Spinal cord (tissue), 10 donors: ENCODE measurements at places on chromosomes 16 and 17. TPM values are rescaled to one million over a fixed set of nuclear protein-coding genes. Genes with fewer than 3 reads are reported as not detected.

- peak overlapping the region; percentile 75 for H3K27ac ChIP-seq
- peaks cover 19% of the 10 kb centered on the region for H3K36me3 ChIP-seq
- peaks cover 39% of the 10 kb centered on the region for H3K4me1 ChIP-seq
- peak; percentile 95 for DNase-seq
Measured at GRCh38 chr17:40224718-40225550, 5.8 kb downstream of the WIPF2 start.

The GPRC5C gene
- total RNA-seq, result 98.7 TPM

GRCh38 chr17:57203040-57203439 is 53.3 kb upstream of the MSI2 start:
- H3K4me1 ChIP-seq, result no peaks in the 10 kb centered on the region
- H3K36me3 ChIP-seq, result no peaks in the 10 kb centered on the region
- no peaks in the 10 kb centered on the region for H3K27me3 ChIP-seq
- H3K4me3 ChIP-seq, result no peak overlapping the region
- no peak for DNase-seq

The TP53TG3 gene
- not detected for total RNA-seq

The TNK1 gene
- total RNA-seq, result 1.5 TPM

- H3K4me3 ChIP-seq, result no peak overlapping the region
- peaks cover 4% of the 10 kb centered on the region for H3K4me1 ChIP-seq
- no peak overlapping the region for H3K27ac ChIP-seq
- H3K36me3 ChIP-seq, result peaks cover 8% of the 10 kb centered on the region
- H3K27me3 ChIP-seq, result no peaks in the 10 kb centered on the region
- no peak for DNase-seq
Measured at GRCh38 chr17:46869975-46870803, 18.8 kb downstream of the WNT9B start.

GRCh38 chr17:828761-829160 is 46.6 kb downstream of the MRM3 start:
- H3K4me1 ChIP-seq, result no peaks in the 10 kb centered on the region
- no peak overlapping the region for H3K27ac ChIP-seq
- no peaks in the 10 kb centered on the region for H3K27me3 ChIP-seq
- DNase-seq, result no peak

DNA sequence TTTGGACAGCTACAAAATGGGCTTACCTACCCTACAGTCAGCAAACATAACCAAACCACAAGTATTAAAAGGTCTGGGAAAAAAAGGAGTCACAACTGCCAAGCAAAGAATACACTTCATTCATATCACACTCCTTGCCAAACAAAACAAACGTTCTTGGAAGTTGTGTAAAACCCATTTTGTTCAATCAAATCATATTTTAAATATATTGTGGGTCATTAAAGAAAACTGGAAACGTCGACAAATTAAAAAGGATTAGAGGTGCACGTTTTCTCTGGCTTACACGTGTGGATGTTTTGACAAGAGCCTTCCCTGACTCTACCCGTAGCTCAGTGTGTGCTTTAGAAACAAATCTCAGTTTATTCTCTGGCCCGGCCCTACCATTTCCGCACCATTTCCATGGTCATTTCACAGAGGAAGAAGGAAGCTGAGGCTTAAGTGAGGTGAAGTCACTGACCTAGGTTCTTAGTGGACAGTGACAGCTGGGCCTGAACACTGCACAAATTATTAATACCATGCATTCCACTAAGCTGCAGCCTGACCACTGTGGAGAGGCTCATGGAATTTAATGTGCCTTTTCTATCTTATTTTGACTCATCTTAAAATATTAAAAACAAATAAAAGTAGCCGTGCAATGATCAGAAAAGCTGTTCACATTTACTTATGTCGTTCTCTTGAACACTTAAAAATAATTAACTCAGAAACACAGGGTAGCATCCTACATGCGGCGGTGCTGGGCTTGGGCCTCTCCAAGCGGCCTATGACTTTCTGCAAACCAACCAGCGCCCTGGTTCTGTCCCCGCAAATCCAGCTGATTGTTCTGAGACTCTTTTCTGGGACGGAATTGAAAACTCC is 968 bp downstream of the CEP112 start:
- H3K27me3 ChIP-seq, result no peaks in the 10 kb centered on the region
- H3K36me3 ChIP-seq, result no peaks in the 10 kb centered on the region
- peaks cover 16% of the 10 kb centered on the region for H3K4me1 ChIP-seq
- peak overlapping the region; percentile 79 for H3K27ac ChIP-seq
- no peak for DNase-seq

DNA sequence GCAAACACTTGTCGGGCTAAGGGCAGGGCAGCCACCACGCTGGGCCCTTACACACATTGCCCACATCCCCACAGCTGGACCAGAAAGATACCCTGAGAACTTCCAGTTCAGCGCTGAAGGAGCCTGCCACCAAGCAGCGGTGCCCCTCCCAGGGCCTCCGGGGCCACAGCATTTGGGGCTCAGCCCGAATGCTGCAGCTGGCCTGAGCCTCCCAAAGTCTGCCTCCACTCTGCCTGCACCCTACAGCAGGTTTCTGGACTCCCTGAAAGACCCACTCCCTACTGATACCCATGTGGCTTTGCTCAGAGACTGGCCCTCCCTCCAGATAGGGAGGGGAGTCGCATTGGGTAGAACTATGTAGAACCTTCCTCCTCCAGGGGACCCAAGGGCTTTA is 1.5 kb downstream of the MCRIP1 start:
- H3K4me3 ChIP-seq, result no peak overlapping the region
- H3K36me3 ChIP-seq, result peaks cover 36% of the 10 kb centered on the region
- H3K4me1 ChIP-seq, result peaks cover 36% of the 10 kb centered on the region
- H3K27me3 ChIP-seq, result no peaks in the 10 kb centered on the region
- H3K27ac ChIP-seq, result no peak overlapping the region

The CENPN gene
- 17.7 TPM for total RNA-seq

DNA sequence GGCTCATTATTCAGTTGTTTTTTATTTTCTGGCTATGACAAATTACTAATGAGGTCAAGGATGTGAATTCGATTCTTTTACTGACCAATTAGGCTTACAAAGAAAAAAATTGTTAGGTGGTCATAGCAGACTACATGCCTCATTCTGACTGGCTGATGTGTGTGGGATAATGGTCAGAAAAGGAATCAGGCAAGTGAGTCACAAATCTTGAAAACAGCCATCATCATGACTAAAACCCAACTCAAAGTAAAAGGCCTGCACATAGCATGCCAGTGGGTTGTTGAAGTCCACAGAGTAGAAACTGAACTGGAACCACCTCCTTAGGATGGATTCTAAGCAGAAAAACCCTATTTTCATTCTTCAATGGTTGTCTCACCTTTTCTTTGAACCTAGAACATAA is 8.6 kb downstream of the RPGRIP1L start:
- H3K27ac ChIP-seq, result no peak overlapping the region
- no peak for DNase-seq
- H3K4me3 ChIP-seq, result no peak overlapping the region
- no peaks in the 10 kb centered on the region for H3K4me1 ChIP-seq
- H3K36me3 ChIP-seq, result peaks cover 12% of the 10 kb centered on the region

DNA sequence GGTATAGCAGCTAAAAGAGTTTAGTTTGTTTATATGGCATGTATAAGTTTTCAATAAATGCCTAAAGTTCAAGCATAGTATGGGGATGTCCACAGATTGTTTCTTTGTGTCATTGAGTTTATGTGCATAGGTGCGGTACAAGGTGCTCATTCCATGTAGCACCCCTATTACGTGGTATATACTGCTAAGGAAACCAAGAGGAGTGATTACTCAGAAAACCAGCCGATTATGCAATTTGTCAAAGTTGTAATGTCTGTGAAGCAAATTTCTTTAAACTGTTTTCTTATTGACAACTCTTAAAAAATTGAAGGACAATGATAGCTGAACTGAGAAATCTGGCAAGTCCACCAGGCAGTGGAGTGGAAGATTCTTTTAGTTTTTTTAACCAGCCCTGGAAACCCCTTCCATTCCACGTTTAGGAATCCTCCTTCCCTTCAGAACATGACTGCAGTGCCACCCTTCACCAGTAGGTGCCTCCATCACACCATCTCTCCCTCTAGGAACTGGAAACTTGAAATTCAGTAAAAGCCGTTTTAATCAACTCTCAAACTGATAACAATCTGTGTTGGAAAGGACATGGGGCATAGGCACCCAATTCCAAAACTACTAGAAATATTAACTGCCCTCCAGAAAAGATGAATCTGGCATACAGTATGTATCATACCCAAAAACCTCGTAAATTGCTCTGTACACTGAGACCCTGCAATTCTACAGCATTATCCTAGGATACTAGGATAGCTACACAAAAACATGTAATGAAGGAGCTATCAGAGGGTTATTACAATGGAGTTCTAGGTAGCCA is 43.5 kb downstream of the REXO5 start:
- DNase-seq, result peak; percentile 92
- no peaks in the 10 kb centered on the region for H3K27me3 ChIP-seq

- H3K36me3 ChIP-seq, result peaks cover 88% of the 10 kb centered on the region
- no peak for DNase-seq
- H3K4me1 ChIP-seq, result peaks cover 16% of the 10 kb centered on the region
Measured at GRCh38 chr16:27228621-27229501, 25.5 kb downstream of the KDM8 start.

- peaks cover 31% of the 10 kb centered on the region for H3K36me3 ChIP-seq
- peak overlapping the region; percentile 93 for H3K4me3 ChIP-seq
- H3K27ac ChIP-seq, result peak overlapping the region; percentile 76
Measured at GRCh38 chr17:4796552-4796920, 572 bp downstream of the PSMB6 start.

- no peaks in the 10 kb centered on the region for H3K27me3 ChIP-seq
- peaks cover 8% of the 10 kb centered on the region for H3K4me1 ChIP-seq
- DNase-seq, result no peak
- no peaks in the 10 kb centered on the region for H3K36me3 ChIP-seq
Measured at GRCh38 chr17:78537217-78537860, 39.9 kb downstream of the DNAH17 start.

DNA sequence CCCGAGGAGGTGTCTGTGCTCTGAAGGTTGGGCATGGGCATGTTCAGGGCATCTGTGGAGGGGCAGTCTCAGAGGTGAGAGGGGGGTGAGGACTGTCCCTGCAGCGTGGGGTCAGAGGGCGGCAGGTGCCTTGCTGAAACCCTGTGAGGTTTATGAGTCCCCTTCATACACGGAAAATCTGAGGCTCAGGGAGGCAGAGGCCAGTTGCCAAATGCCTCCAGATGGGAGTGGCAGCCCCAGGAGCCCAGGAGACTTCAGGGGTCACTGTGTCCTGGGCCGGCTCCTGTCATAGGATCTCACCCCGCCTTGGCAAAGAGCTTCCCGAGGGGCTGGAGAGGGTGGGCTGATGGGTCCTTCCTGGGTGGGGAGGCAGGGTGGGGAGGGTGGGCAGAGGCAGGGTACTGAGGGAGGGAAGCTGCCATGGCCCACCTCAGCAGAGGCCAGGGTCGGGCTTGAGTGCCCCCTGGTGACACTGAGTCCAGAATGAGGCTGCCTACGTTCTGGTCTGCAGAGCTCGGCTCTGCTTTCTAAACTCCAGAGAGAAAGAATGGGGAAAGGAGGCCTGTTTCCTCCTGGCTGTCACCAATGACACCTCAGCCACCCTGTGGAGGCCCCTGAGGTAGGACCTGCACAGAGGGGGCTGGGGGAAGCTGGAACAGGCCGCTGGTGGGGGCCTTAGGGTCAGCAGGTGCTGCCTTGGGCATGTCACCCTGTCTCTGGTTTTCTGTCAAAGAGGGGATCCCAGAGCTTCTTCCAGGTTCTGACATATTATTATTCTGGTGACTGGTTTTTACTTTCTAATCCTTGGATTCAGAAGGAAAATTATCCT is 1.1 kb downstream of the LGALS9 start:
- peak overlapping the region; percentile 37 for H3K27ac ChIP-seq
- DNase-seq, result no peak
- no peak overlapping the region for H3K4me3 ChIP-seq
- H3K27me3 ChIP-seq, result no peaks in the 10 kb centered on the region
- H3K36me3 ChIP-seq, result no peaks in the 10 kb centered on the region

- H3K4me1 ChIP-seq, result peaks cover 7% of the 10 kb centered on the region
- no peaks in the 10 kb centered on the region for H3K36me3 ChIP-seq
- peak; percentile 59 for DNase-seq
- H3K27me3 ChIP-seq, result peaks cover 3% of the 10 kb centered on the region
- no peak overlapping the region for H3K4me3 ChIP-seq
- H3K27ac ChIP-seq, result no peak overlapping the region
Measured at GRCh38 chr17:13114601-13115031, 96.8 kb upstream of the ELAC2 start.

DNA sequence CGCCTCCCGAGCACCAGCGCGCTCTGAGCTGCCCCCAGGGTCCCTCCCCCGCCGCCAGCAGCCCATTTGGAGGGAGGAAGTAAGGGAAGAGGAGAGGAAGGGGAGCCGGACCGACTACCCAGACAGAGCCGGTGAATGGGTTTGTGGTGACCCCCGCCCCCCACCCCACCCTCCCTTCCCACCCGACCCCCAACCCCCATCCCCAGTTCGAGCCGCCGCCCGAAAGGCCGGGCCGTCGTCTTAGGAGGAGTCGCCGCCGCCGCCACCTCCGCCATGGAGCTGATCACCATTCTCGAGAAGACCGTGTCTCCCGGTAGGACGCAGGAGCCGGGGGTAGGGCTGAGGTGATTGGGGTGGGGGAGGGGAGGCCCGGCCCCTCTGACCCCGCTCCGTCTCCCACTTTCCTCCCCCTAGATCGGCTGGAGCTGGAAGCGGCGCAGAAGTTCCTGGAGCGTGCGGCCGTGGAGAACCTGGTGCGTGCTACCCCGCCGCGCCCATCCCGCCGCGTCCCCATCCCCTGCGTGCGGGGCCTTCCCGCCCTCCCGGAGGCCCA is 329 bp downstream of the KPNB1 start:
- DNase-seq, result no peak
- H3K27ac ChIP-seq, result peak overlapping the region; percentile 91
- H3K4me1 ChIP-seq, result peaks cover 12% of the 10 kb centered on the region
- peaks cover 9% of the 10 kb centered on the region for H3K36me3 ChIP-seq

GRCh38 chr16:5640883-5641282 is 543.3 kb upstream of the EEF2KMT start:
- no peak overlapping the region for H3K27ac ChIP-seq
- H3K27me3 ChIP-seq, result no peaks in the 10 kb centered on the region
- peaks cover 5% of the 10 kb centered on the region for H3K4me1 ChIP-seq
- H3K4me3 ChIP-seq, result no peak overlapping the region
- H3K36me3 ChIP-seq, result no peaks in the 10 kb centered on the region

The IQCK gene
- total RNA-seq, result 12.0 TPM

DNA sequence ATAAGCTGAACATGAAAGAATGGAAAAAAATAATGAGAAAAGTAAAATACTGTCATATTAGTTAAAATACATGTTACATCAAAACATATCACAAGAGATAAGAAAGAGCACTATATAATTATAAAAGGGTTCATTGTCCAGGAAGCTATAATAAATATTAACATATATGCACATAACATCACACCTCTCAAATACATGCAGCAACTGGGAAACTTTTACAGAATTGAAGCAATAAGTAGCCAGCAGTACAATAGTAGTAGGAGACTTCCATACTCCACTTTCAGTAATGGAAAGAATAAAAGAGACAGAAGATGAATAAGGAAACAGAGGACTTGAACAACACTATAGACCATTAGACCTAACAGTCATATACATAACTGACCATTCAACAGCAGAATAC is 90.4 kb downstream of the AHSP start:
- no peak overlapping the region for H3K4me3 ChIP-seq
- H3K36me3 ChIP-seq, result no peaks in the 10 kb centered on the region
- H3K27me3 ChIP-seq, result no peaks in the 10 kb centered on the region
- H3K4me1 ChIP-seq, result no peaks in the 10 kb centered on the region
- no peak for DNase-seq

GRCh38 chr16:84844049-84844350 is 24.2 kb downstream of the CRISPLD2 start:
- no peak for DNase-seq
- H3K27ac ChIP-seq, result no peak overlapping the region
- no peaks in the 10 kb centered on the region for H3K36me3 ChIP-seq
- peaks cover 27% of the 10 kb centered on the region for H3K4me1 ChIP-seq

The TIMP2 gene
- total RNA-seq, result 161 TPM

The PYDC1 gene
- not detected for total RNA-seq
